ENCODE measurements at places on chromosomes 2 and 18.

DNA sequence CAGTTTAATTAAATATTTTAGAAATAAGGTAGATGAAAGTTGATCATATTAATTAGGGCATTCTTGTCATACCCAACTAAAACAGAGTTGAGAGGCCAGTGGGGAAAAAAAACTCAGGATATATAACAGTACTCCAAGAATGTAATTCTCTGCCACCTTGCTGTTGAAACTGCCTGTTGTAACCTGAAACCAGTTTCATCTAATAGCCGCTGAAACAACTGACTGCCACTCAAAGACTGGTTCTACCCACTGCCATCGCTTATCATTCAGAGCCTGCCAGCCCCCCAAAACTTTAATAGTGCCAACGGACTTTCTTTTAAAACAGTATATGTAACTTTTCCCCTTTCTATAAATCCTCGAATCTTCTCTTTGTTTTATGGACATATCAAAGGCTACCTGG, 37.7 kb upstream of the FSIP2 start:
- DNase-seq: no peak

GRCh38 chr2:176817061-176817565, 395.5 kb upstream of the HNRNPA3 start:
- DNase-seq: no peak

DNA sequence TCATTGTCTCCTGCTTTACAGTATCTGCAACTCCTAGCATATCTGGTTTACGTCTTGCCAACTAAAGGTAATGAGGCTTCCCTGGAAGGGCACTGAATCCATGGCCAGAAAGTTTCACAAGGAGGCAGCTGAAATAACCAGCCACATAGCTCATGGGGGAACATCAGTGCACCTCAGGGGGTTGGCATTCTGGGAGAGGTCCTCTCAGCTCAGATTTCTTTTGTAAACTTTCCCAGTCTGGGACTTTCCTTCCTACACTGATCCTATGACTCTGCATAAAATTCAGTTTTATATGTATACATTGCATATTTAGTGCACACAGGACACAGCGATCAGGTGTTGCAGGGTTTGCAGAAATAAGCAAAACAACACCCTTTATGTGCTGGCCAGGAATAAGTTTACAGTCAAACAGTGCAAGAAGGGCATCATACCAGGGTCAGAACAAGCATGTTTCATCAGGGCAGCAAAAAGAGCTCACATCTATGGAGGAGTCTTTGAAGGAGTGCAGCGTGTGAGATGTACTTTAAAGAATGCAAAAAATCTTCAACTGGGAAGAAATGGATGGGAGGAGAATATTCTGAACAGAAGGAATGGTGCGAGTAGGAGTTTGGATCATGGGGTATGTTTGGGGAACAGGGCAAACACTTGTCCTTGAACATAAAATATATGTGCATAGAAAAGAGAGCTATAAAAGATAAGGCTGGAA, 240.6 kb upstream of the RAB12 start:
- DNase-seq: no peak

DNA sequence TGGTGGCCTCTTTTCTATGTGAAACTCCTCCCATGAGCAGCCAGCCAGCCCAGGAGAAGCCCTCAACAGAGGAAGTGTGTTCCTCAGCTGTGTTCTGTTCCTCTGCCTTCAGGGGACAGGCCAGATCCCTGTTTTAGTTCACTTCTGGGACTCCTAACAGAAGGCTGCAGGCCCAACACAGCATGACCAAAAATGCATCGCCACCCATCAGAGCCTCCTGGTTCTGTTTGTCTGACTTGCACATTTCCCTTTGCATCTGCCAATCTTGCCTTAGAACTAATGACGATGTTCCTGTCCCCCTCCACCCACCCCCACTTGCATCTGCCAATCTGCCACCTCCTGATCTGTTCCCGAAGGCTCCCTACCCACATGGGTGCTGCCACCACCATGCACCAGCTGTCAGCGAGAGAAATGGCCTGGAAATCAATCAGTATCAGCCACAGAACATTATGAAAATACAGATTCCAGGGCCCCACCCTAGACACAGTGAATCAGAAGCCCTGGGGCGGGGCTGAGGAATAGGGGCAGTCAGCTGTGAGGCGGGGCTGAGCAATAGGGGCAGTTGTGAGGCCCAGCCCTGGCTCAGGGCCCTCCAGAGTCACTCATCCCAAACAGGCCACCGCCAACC, 51.0 kb downstream of the FAM168B start:
- DNase-seq: no peak

DNA sequence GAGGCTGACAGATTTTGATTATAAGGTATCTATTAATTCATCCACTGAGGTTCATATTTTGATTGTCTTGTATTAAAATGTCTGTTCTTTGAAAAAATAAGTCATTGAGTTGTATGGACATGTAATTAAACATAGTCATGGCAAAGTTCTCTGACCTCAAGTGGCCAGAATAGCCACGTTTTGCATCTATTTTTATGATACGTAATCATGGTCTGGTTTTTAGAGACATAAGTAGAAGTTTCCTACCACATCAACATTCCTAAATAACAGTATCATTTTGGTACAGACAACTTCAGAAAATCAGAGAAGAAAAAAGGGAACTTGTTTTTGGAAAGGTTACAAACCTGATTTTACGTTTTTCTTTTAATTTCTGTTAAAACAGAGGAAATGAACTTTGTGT, 47.6 kb downstream of the COL5A2 start:
- no peak for DNase-seq

GRCh38 chr18:14900435-14900834, 152.5 kb downstream of the ANKRD30B start:
- DNase-seq: no peak

GRCh38 chr18:45820106-45820745, 5.2 kb upstream of the SIGLEC15 start:
- no peak for DNase-seq

GRCh38 chr2:69952336-69953115, 8.9 kb downstream of the ASPRV1 start:
- DNase-seq: no peak

DNA sequence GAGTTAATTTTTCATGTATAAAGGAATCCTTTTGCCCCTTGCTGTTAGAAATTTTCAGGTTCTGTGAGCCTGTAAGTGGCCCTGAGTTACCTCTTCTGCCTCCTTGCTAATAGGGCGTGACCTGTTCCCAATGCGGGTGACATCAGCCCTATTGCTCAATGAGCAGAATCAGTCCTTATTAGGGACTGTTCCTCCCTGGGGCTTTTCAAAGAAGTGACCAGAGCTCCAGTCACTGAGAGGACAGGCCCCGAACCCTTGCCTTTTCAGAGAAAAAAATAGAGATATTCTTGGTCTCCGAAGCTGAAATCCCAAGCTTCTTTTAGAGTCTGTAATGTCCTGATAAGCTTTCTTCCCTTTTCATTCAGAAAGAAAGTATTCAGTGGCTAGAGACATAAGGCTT, 8.2 kb upstream of the APOB start:
- no peak for DNase-seq

DNA sequence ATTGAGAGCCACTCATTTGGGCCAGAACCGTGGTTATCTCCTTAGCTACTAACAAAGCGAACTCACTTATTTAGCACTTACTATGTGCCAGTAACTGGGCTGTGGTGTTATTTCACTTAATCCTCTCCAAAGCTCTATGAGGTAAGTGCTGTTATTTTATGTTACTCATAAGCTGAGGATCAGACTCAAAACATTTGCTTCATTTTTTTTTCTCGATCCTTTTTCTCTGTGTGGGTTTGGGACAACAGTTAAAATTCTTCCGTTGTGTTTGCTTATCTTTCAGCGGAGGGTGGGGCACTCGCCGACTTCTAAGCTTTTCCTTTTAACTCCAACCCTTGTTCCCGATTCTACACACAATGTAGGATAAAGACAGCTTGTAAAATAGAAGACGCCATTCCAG, 52.8 kb downstream of the TMEM178A start:
- no peak for DNase-seq

- no peak for DNase-seq
Observed at GRCh38 chr2:157394928-157395327, 49.0 kb downstream of the CYTIP start.

DNA sequence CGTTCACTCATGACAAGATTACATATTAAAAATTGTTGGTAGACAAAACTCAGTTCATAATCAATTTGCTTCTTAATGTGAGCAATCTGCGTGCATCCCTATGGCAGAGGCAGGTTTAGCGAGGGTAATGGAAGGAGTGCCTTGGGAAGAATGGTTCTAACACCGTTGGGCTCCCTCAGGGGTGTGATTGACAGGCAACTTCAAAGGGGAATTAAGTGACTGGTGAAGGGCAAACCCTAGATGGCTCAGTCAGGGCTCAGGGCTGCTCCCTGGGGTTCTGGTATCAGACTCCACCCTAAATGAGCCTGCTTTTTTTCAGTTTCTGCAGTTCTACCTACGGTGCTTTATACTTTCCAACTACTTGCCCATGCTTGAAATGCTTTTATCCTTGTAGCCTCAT, 419.5 kb upstream of the CELF4 start:
- DNase-seq: no peak

- DNase-seq: no peak
Observed at GRCh38 chr2:25726522-25726921, 53.1 kb upstream of the DTNB start.

DNA sequence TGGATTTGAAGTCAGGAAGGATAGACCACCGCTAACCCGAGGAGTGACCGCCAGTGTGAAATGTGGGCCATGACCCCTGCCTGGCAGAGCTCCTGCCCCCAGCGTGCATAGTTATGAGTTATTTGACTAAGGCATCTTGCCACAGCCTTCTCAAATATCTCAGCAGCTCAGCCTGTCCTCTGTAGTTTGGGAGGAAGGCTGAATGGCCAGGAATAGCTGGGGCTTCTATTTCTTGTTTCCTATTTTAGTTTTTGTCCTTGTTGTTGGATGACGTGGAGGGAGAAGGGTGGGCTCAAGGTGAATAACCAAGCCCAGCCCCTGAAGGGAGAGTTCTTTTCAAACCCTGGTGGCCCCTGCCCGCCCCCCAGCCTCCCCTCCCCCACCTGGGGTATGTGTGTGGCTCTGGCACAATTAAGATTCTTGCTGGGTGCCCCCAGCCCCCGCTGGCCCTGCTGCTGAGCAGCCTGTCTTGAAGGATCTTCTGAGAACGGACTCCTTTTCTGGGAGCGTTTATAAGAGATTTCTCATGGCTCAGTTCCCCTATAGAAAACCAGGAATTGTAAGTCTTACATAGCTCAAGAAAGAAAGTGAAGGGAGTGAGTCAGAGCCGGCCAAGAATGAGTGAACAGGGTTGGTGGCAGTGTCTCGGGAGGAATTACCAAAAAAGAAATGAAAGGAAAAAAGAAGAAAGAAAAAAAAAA, 157.4 kb downstream of the GLI2 start:
- no peak for DNase-seq

DNA sequence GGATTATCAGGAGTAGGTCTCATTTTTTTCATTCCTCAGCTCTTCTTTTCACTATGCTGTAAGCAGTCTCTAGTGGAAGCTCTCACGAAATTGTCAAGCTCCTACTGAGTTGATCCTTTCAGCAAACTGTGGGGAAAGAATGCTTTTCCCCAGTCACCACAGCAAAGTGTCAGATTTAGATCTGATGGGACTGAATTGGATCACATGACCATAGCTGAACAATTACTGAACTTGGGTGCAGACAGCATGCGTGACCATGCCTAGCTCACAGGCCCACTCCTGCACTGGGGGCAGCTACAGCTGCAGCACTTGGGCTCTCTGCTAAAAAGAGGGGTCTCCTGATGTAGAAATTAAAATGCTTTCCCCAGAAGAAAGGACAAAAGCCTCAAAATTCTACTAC, 3.1 kb downstream of the ARHGAP15 start:
- DNase-seq: no peak

- no peak for DNase-seq
Observed at GRCh38 chr2:55361465-55362189, 58.0 kb downstream of the CCDC88A start.

DNA sequence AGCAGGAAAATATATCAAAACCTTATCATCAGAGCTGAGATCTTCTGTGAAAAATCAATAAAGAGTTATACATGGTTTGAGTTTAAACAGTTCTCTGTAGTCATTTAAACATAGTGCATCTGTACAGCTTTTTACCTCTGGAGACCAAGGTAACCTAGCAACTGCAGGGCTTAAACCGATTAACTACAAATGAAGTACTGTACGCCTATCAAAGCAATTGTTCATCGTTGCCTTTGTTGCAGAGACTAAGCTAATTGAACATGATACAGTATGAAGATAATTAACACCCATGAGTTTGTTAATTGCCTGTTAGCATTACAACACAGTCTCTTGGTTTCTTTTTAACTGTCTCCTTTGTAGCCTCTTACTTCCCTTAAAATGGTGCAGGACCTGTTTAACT, 147.9 kb downstream of the LNPK start:
- no peak for DNase-seq

GRCh38 chr2:168934826-168935225, 33.7 kb downstream of the G6PC2 start:
- DNase-seq: no peak

GRCh38 chr18:6389005-6389404, 25.7 kb downstream of the L3MBTL4 start:
- DNase-seq: no peak

DNA sequence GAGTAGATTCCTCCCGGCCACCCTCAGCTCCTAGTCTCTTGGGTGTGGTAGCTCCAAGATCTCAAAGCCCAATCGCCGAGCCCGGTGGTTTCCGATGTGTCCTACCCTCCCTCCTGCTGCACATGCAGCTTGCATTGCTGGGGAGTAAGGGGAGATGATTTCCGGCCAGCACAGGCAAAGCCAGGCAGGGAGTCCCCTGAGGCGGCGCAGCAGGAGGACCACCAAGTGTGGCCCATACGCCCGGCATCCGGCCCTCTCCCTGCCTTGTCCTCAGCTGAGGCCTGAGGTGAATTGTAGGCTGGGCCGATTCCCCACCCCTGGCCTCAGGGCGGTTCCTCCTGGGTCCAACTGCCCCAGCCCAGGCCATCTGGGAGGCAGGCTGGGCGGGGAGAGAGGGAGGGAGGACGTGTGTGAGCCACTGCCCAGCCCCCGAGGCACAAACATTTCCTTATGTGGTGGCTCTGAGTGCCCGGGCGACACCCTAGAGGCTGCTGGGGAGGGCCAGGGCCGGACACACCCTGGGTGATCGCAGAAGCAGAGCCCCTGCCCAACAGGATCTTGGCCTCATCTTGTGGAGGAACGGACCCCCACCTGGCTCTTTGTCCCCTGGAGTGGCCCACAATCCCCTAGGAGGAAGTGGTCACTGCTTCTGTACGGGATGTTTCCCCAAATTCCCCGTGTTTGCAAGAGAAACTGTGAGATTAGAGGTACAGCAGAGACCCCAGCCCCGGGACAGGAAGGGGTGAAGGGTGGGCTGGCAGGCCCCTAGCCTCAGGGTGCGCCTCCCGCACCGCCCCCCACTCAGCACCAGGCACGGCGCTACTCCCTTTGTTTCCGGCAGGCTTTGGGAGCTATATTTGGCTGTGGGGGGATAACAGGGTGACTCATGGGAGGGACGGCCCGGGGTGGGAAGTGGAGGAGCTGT, 41.9 kb upstream of the PTMA start:
- peak; percentile 73 for DNase-seq

- DNase-seq: peak; percentile 37
Observed at GRCh38 chr18:45066886-45067285, 386.2 kb downstream of the SETBP1 start.

Data from CD4-positive, alpha-beta T cell treated with Interferon gamma for 1 hour (primary cell).